Dermis blood vessel endothelial cell (primary cell): ENCODE measurements at places on chromosomes 7 and 10. TPM values are rescaled to one million over a fixed set of nuclear protein-coding genes. Genes with fewer than 3 reads are reported as not detected.

The FAM131B gene
- 0.23 and 0.51 TPM in 2 replicates for total RNA-seq

The AKR1C4 gene
- not detected in 2 replicates for total RNA-seq

The DOCK4 gene
- 155 and 162 TPM in 2 replicates for total RNA-seq

The CCL24 gene
- total RNA-seq, result not detected in 2 replicates

The GALNT17 gene
- total RNA-seq, result not detected in 2 replicates

The GIMAP1 gene
- total RNA-seq, result 28.2 and 31.1 TPM in 2 replicates

The AFAP1L2 gene
- 7.6 and 27.7 TPM in 2 replicates for total RNA-seq

The TRIM73 gene
- total RNA-seq, result 0.60 and 1.9 TPM in 2 replicates

The HPS6 gene
- total RNA-seq, result 49.0 and 53.6 TPM in 2 replicates

The TSPAN15 gene
- 108 and 175 TPM in 2 replicates for total RNA-seq

The PNLIP gene
- total RNA-seq, result not detected in 2 replicates

The ETV1 gene
- total RNA-seq, result 5.6 and 10.4 TPM in 2 replicates

The GIMAP8 gene
- 157 and 178 TPM in 2 replicates for total RNA-seq

The BTBD16 gene
- not detected in 2 replicates for total RNA-seq

The DPCD gene
- total RNA-seq, result 22.4 and 28.1 TPM in 2 replicates

The ANKRD30A gene
- not detected in 2 replicates for total RNA-seq

The TMEM225B gene
- total RNA-seq, result 0.09 and 0.17 TPM in 2 replicates

The LIPK gene
- total RNA-seq, result not detected in 2 replicates

The TFR2 gene
- total RNA-seq, result 0.68 and 0.70 TPM in 2 replicates

The ARPC1A gene
- total RNA-seq, result 210 and 276 TPM in 2 replicates

The PRXL2A gene
- total RNA-seq, result 343 and 346 TPM in 2 replicates

The PRR15 gene
- 0.17 and 0.19 TPM in 2 replicates for total RNA-seq

The RP9 gene
- total RNA-seq, result 5.8 and 8.8 TPM in 2 replicates
